ENCODE measurements at places on chromosomes 1 and 21. TPM values are rescaled to one million over a fixed set of nuclear protein-coding genes. Genes with fewer than 3 reads are reported as not detected.
A peak's percentile ranks its signal among the peaks of the same experiment; 100 is the strongest.

- no peak for DNase-seq
Observed at GRCh38 chr1:23525558-23526250, 5.3 kb downstream of the E2F2 start.

- DNase-seq = no peak
Observed at GRCh38 chr1:228404107-228404720, 2.4 kb downstream of the TRIM11 start.

DNA sequence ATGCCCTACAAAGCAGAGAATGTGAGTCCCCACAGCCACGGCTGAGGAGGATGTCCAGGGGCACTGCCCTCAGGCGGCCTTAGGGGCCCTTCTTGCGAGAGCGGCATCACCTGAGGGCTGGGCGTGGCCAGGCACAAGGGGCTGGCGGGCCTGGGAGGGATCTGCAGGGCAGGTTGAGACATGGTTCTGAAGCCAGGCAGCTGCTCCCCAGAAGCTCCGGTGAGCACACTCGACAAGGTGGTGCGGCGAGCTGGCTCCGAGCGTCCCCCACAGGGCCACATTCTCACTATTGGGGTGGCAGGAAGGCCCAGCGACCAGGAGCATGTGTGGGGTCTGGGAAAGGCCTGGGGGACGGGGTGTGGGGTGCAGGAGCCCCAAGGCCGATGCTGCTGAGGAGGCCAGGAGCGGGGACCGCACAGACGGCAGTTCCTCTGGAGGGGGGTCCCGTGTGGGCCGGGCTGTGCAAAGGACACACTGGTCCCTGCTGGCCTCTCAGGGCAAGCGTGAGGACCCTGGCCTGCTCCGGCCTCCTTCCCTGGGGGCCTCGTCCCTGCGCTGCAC is 47.2 kb downstream of the MORN1 start:
- DNase-seq = no peak

DNA sequence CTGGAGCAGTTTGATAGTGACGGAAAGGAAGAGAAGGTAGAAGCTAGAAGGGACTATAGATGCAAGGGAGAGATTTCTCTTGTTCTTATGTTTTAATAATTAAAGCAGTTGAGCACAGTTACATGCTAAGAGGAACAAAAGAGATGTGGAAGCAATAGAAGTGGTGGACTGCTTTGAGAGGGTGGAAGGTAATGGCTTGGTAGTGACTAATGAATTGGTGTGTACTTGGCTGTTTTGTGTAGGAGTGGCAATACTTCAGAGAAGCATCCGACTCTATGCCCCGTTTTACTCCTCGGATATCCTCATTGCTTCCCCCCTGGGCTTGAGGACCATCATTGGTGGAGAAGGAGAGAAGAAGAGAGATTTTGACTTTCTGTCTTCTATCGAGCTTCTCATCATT is 12.8 kb downstream of the UTP25 start:
- no peak for DNase-seq

GRCh38 chr1:152018537-152018936 is 18.3 kb downstream of the S100A11 start:
- DNase-seq = no peak

GRCh38 chr1:246564839-246565750 is 966 bp downstream of the TFB2M start:
- no peak for DNase-seq

- DNase-seq = peak; percentile 33
Observed at GRCh38 chr1:70738624-70739023, 309.0 kb downstream of the PTGER3 start.

- DNase-seq = no peak
Observed at GRCh38 chr1:3924825-3925220, 24.8 kb upstream of the C1orf174 start.

Gene PLA2G4A
- 0.49 TPM for polyA plus RNA-seq

DNA sequence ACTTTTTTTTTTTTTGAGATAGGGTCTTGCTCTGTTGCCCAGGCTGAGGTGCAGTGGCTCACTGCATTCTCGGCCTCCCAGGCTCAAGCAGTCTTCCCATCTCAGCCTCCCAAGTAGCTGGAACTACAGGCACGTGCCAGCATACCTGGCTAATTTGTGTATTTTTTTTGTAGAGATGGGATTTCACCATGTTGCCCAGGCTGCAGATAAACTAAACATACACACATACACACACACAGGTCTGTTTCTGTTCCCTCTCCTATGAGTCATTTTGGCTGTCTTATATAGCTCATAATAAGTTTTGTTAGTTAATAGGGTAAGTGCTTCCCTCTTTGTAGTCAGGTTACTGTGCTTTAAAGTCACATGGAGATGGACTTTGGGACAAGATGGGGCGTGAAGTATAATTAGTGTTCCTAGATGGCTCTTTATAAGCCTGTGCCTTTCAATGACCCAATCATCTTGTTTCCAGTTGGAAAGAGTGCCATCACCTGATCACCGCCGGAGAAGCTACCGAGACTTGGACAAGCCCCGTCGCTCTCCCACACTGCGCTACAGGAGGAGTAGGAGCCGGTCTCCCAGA is 9.1 kb downstream of the PRPF38A start:
- DNase-seq = no peak

Gene KRTAP12-1
- not detected for polyA plus RNA-seq

- no peak for DNase-seq
Observed at GRCh38 chr1:29460041-29460610, 223.8 kb downstream of the PTPRU start.

GRCh38 chr1:159429074-159429861 is 2.7 kb upstream of the OR10J4 start:
- no peak for DNase-seq

- no peak for DNase-seq
Observed at GRCh38 chr1:222918801-222919477, 104.1 kb downstream of the DISP1 start.

- DNase-seq = no peak
Observed at GRCh38 chr1:200737647-200738291, 924 bp upstream of the CAMSAP2 start.

Gene C4BPA
- not detected for polyA plus RNA-seq

- DNase-seq = no peak
Observed at GRCh38 chr1:226233293-226233692, 9.8 kb downstream of the MIXL1 start.

GRCh38 chr1:6694121-6694713 is 7.4 kb downstream of the DNAJC11 start:
- no peak for DNase-seq

DNA sequence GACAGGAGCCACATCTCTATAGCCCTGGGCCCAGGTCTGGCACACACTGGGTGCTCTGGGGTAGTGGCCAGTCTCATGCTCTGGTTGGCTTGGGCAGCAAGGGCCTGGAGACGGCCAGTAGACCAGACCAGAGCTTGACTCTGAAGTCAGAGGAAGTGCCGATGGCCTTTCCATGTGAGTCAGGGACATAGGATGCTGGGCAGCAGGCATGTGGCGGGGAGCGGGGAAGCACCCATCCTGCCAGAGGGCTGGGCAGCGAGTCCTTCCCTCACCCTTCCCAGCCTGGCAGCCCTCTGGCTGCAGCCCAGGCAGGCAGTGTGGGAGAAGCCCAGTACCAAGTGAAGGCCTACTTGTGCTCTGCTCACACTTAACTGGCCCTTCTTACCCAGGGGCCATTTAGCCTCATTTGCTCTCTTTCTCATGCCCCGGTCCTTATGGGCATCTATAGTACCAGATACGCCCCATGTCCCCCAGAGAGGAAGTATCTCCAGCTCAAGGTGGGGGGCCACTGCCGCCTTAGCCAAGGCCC is 3.3 kb downstream of the GPR153 start:
- DNase-seq = no peak

- no peak for DNase-seq
Observed at GRCh38 chr1:178537382-178538090, 24.6 kb downstream of the TEX35 start.

GRCh38 chr1:116365353-116365780 is 7.7 kb upstream of the ATP1A1 start:
- peak; percentile 78 for DNase-seq

DNA sequence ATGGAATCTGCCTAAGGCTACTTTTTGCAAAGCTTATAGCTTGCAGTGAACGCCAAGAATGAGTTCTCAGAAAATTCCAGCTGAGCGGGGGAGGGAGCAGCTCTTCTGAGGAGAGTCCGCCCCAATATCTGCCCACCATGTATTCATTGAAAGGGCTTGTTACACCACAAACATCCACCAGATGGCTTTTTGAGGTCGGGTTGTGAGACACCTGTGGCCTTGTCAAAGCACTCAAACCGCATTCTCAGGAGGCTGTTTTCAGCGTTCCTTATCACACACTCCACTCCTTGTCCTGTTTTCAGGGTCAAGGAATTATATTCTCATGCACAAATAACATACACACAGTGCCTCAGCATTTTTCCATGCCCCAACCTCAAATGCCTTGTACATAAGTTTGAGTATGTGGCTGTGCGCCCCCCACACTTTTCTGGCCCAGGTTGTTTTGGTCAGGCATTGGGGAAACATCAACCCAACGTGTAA is 3.9 kb upstream of the C4BPB start:
- DNase-seq = peak; percentile 45

- no peak for DNase-seq
Observed at GRCh38 chr1:15623435-15623834, 6.2 kb downstream of the DDI2 start.

Gene SMPDL3B
- polyA plus RNA-seq = 0.67 TPM

Gene RNF186
- polyA plus RNA-seq = not detected

Gene CELA3B
- polyA plus RNA-seq = not detected

Gene TMEM222
- 52.0 TPM for polyA plus RNA-seq

Gene LSM10
- 87.5 TPM for polyA plus RNA-seq

DNA sequence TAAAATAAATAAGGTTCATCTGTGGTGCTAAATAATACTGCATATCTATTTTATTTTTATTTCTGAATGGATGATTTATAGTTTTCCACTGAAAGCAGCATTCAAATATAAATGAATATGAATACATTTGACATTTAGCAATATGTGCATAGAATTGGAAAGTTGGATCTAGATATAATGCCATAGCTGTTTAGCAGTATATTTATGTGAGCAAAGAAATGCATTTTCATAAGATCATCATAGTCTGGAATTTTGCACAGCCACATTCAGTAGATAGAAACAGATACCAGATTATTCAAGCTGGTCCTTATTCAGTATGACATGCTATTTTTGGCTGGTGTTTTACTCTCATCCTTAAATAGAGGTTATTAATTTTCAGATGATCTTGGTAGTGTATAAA is 46.0 kb downstream of the SNX7 start:
- no peak for DNase-seq

DNA sequence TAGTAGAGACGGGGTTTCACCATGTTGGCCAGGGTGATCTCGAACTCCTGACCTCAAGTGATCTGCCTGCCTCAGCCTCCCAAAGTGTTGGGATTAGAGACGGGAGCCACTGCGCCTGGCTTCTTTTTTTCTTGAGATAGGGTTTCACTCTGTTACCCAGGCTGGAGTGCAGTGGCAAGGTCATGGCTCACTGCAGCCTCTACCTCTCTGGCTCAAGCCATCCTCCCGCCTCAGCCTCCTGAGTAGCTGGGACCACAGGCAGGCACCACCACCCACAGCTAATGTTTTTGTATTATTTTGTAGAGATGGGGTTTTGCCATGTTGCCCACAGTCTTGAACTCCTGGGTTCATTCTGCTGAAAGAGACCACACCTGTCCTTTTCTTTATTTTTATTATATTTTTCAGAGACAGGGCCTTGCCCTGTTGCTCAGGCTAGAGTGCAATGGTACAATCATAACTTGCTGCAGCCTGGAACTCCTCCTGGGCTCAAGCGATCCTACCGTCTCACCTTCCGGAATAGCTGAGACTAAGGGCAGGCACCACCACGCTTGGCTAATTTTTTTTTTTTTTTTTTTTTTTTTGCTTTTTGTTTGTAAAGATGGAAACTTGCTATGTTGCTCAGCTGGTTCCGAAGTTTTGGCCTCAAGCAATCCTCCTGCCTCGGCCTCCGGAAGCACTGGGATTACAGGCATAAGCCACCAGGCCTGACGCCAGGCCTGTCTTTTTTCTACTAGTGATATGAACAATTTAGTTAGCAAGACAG is 3.1 kb downstream of the LMNA start:
- no peak for DNase-seq

Gene KMO
- polyA plus RNA-seq = not detected

DNA sequence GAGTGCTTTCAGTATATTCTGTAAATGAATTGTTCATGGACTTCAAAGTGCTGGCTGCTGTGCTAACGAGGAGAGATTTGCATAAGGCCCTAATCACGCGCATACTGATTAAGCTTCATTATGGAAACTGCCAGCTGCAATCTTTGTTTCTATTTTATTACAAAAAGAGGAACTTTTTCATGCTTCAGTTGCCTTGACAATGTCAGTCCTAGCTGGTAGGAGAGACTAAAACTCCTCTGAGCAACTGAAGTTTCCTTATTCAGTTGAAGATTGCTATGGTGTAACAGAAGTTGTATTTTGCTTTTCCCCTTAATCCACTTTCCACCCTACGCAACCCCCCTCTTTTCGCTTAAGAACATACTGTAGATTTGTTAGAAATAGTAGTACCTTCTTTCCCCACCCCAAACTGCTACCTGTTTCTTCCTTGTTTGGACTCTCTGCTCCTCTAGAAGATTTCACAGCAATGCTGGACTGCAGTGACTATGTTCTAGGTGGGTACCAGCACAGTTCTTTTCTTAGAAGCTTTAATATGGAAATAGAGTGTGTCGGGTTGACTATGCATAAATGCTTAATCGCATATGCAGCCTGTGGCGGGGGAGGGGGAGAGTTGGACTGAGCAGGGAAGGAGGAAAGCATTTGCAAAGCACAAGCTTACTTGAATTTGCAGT is 108.3 kb downstream of the POU2F1 start:
- DNase-seq = no peak

GRCh38 chr1:10699470-10699835 is 97.0 kb downstream of the CASZ1 start:
- no peak for DNase-seq

DNA sequence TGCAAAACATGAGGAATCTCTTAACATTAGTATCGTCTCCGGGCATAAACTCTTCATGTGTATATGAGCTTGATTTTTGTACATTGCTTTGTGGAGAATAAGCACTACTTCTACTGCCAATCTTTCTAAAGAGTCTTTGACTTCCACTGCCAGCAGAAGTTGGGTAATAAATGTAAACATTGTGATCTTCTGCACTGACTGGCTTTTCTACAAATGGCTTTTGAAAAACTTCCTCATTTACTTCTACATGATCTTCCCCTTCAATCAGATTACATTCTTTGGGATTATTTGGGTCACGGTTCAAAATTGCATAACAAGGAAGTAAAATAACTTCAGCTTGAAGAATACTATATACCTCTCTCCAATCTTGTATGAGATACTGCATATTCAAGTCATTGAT is 30.4 kb upstream of the SLC44A5 start:
- DNase-seq = no peak

GRCh38 chr1:22166439-22166838 is 23.5 kb upstream of the WNT4 start:
- no peak for DNase-seq

DNA sequence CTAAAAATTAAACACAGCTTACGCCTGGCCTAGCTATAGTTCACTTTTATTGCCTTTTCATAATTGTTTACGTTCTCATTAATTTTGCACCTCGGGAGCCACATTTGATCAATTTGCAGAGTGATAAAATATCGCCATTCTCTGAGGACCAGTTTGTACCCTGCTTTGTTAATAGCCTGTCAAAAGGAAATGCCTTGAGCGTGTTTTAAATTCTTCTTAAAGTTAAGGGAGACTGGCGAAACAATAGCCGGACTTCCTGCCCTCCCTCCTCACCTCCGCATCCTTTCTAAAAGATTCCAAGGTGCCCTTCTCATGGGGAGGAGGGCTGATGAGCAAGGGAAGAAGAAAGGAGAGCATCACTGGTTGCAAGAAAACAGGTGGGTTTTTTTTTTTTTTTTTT is 271.6 kb downstream of the KCNJ6 start:
- no peak for DNase-seq

Measured in SK-N-SH (cell line).